Hindlimb muscle (tissue), 1 donor: ENCODE measurements at places on chromosomes 6 and 20. TPM values are rescaled to one million over a fixed set of nuclear protein-coding genes. Genes with fewer than 3 reads are reported as not detected.

The NMBR gene
- 0.14 TPM for polyA plus RNA-seq

The EFCAB8 gene
- polyA plus RNA-seq = 0.15 TPM

The TNXB gene
- 125 TPM for polyA plus RNA-seq

The OR2H2 gene
- polyA plus RNA-seq = not detected

The ARMC2 gene
- 5.8 TPM for polyA plus RNA-seq

The CST2 gene
- not detected for polyA plus RNA-seq

The APCDD1L gene
- 5.4 TPM for polyA plus RNA-seq

The RBPJL gene
- not detected for polyA plus RNA-seq

DNA sequence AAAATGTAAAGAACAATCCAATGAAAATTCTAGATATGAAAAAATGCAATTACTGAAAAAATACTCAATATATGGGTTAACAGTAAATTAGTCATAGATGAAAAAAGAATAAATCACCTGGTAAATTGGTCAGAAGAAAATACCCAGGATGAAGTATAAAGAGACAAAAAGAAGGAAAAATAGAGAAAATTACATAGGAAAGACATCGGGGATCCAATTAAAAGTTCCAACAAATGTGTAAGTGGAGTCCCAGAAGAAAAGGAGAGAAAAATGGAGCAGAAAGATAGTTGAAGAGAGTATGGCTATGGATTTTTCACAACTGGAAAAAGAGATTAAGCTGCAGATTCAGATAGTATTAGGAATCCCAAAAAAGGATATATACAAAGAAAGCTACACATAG, 18.7 kb upstream of the UFL1 start:
- DNase-seq = no peak

- DNase-seq = no peak
Observed at GRCh38 chr20:4569092-4569491, 152.6 kb upstream of the PRND start.

GRCh38 chr6:96227135-96227534, 211.4 kb downstream of the FUT9 start:
- DNase-seq = no peak

DNA sequence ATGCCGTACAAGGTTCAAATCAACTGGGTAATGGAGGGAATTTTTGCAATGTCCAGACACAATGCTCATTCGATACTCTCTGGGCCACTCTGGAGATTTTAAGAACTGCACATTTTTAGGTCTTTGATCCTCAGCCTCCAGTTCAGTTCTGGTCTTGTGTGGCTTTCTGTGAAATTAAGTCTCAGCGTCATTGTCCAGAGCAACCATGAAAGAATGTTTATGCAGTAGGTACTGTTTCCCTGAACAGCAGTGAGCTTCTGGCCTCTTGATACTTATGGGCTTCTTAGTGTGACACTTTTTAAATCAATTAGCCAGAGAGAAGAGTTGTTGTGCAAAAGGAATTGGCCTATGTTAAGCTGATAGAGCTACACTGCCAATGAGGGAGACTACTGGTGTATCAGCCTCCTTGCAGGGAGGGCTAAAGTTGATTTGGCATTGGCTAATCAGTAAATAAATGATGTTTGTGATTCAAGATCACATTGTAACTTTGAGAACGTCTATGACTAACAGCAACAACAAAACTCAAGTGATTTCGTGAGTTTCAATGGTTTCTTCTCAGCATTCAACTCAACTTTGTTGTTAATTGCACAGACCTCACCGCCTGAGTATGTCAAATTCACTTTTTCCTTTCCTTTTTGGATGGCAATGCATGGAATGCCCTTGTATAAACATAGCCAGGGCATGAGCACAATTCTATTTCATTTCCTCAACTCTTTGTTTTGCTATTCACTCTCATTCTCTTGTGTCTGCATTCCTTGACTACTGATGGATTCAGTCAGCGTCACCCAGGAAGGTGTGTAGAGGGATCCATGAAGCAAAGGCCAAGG, 85.1 kb downstream of the GJA1 start:
- no peak for DNase-seq

DNA sequence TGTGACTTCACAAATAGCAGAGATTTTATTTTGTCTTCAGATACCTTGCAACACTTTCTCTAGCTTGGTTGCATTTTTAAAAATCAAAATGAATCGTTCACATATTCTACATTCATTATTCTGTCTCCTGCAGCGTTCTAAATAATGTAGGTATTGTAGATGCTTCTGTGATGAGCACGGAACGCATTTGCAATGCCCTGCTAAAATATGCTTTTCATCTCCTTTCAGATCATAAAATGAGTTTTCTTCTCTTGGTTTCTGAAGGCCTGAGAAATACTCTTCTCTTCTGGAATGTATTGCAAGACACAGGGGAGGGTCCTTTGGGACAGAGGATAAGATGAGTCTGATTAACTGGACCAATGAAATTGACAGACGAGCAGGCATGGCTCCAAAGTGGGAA, 390.7 kb downstream of the PREX1 start:
- no peak for DNase-seq

DNA sequence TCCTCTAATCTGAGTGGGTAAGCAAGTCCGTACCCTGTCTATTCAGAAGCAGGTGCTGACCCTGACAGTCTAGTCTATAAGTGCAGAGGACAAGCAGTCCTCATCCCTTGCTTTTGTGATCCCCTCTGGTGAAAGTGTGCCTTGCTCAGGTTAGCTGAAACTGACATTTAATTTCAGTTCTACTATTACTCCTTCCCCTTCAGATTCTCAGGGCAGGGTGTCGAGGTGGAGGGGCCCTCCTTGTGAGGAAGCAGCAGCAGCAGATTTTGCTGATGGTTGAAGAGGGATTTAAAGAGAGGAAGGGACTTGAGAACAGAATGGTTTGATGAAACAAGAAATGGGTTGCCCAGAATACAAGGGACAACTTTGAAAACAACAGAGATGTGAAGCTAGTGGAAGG, 309.3 kb downstream of the CLIC5 start:
- no peak for DNase-seq

GRCh38 chr6:19845266-19846041, 8.3 kb downstream of the ID4 start:
- no peak for DNase-seq

DNA sequence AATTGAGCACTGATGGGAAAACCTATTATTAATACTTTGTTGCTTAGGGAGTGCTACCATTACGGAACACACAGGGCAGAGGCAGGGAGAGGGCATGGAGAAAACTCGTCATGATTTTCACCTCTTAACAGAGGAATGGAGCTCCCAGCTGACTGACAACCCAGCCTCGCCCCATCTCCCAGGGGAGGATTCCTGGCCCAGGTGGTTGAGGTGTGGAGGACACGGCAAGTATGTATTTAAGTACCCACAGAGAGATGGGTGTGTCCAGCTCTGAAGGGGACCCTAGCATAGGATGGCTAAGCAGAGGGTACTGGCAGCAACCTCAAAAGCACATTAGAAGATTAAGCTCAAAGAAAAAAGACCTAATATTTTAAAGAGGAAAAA, 261.9 kb upstream of the MOCS1 start:
- no peak for DNase-seq

- no peak for DNase-seq
Observed at GRCh38 chr6:156348424-156348823, 428.8 kb upstream of the ARID1B start.

DNA sequence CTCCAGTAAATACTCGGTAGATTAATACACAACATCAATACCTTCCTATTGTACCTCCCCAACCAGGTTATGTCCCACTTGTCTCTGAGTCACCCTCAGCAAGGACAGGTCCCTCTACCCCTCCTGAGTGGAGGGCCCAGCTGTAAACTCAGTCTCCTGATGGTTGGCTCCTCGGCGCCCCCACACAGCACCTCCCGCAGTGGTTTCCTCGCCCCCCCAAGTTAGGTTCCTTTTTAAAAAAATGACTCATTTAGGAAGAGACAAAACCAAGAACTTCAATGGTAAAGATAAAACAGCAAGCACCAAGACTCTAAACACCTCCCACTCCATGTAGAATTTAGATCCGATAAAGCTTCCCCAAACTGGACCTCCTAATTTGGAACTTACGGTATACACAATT, 83.5 kb downstream of the TRERF1 start:
- no peak for DNase-seq

DNA sequence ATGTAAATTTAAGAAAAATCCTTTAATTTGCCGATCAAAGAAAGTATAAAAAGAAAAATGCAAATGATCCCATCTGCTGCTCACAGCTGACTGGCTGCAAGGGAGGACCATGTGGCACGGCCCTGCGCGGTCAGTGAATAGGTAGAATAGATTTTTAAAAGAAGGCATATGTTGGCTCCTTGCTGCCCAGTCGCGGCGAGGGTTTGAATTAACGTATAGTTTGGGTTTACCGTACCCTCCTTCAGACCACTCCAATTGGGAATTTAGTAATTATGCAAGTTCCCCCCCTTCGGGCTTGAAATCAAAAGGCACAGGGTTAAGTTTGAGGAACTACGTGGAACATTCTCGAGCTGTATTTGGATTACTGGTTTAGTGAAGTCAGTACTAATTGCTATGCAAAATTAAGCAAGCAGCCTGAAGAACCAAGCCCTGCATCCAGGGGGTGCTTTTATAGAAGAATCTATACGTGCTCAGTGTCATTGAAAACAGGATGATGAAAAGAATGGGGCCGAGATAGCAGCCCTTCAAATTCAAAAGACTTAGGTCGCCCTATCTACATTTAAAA, 1.1 kb upstream of the BEND3 start:
- DNase-seq = no peak

DNA sequence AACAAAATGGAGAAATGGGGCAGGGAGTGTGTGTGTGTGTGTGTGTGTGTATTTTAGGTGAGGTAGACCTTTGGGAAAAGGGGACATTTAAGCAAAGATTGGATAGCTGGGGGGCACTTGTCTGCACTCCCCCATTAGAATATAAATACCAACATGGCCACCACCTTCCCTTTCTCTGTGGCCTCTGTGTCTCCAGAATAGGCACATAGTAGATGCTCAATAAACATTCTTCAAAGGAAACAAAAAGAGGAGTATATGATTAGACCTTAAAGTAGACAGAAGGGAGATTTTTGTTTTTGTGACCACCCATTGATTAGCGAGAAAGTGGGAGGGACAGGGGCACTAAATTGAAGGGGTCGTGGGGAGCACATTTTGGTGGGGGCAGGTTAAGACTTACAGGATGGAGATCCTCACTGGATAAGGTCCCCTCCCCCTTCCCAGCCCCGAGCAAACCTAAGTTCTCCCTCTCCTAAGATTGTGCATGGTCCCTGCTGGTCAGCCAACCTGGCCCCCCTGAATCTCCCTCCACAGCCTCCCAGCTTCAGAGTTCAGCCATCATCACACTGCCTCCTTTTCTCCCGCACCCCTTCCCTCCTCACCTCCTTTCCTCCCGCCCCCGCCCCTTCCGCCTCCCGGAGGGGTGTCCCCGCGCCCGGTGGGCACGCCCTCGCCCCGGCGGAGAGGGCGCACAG, 514 bp upstream of the TSHZ2 start:
- DNase-seq = no peak

DNA sequence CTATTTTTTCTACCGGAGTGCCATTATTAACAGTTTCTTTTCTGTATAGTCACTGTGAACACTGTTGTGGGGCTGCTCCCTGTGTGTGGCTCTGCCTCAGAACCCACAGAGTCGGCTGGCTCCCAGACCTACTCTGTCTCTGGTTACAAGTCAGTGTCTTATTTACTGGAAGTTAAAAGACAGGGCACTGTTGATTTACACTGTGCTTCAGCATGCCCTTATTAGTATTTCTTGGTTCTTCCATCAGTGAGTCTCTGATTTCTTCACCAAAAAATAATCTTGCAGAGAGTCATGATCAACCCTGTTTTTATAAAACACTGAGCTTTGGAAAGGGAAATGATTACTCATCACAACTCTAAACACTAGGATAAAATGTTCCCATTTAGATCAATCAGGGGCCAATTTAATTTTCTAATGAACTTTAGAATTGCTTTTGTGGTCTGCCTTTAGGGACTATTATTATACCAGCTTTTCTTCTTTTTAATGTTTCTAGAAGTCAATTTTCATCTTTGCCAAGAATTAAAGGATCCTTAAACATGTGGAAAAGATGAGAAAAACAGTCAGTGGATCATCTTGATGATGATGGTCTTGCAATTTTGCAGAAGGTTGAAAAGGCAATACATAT, 92.6 kb downstream of the UTRN start:
- no peak for DNase-seq

GRCh38 chr20:25050082-25050481, 7.9 kb downstream of the ACSS1 start:
- no peak for DNase-seq

DNA sequence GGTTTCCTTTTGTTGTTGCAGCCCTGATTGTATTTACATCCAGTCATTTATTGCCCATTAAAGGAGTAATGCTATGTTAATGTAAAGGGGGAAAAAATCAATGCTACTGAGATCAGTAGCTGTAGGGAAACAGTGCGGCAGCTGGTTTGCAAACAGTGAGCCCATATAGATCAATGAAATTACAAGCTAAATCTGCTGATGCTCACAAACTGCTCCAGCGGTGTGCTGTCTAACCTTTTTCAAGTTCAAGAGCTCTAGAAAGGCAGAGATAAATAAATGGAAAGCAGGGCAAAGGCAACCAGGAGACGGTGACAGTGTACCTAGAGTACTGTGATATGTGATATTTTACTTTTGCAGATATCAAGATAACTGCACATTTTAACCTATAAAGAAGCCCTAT, 449.0 kb upstream of the MMS22L start:
- DNase-seq = no peak

- no peak for DNase-seq
Observed at GRCh38 chr6:155313602-155314091, 637 bp downstream of the TFB1M start.
